Cortex of kidney (tissue), 1 donor: ENCODE measurements at places on chromosomes 6 and 20.

DNA sequence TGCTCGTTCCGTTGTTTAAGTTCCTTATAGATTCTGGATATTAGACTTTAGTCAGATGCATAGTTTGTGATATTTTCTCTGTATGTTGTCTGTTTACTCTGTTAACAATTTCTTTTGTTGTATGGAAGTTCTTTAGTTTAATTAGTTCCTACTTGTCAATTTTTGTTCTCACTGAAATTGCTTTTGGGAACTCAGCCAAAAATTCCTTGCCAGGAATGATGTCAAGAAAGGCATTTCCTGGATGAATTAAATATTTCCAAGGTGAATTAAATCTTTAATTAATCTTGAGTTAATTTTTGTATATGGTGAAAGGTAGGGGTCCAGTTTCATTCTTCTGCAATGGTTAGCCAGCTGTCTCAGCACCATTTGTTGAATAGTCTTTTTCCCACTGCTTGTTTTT is 406.2 kb upstream of the NOX3 start:
- DNase-seq, result no peak

GRCh38 chr6:110328259-110328658 is 29.9 kb downstream of the METTL24 start:
- no peak for DNase-seq

GRCh38 chr6:72321788-72322187 is 300.1 kb upstream of the KCNQ5 start:
- no peak for DNase-seq

DNA sequence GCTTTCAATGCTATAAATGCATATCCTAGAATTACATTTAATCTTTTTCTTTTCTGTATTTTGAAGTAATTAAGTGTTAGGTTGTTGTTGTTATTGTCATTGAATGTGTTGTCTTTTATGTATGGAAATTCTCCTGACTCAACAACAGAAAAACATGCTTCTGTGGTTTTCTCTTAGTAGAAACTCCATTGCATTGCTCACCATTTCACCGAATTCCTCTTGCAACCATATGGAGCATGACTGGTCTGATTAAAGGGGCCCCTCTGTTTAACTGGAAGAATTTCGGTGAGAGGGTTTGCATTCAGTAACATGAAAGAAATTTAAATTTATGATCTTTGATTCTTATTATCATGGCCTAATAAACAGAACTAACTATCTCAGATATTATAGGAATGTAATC is 454.3 kb upstream of the JARID2 start:
- no peak for DNase-seq

- DNase-seq, result no peak
Observed at GRCh38 chr6:149452037-149452939, 32.5 kb downstream of the ZC3H12D start.

DNA sequence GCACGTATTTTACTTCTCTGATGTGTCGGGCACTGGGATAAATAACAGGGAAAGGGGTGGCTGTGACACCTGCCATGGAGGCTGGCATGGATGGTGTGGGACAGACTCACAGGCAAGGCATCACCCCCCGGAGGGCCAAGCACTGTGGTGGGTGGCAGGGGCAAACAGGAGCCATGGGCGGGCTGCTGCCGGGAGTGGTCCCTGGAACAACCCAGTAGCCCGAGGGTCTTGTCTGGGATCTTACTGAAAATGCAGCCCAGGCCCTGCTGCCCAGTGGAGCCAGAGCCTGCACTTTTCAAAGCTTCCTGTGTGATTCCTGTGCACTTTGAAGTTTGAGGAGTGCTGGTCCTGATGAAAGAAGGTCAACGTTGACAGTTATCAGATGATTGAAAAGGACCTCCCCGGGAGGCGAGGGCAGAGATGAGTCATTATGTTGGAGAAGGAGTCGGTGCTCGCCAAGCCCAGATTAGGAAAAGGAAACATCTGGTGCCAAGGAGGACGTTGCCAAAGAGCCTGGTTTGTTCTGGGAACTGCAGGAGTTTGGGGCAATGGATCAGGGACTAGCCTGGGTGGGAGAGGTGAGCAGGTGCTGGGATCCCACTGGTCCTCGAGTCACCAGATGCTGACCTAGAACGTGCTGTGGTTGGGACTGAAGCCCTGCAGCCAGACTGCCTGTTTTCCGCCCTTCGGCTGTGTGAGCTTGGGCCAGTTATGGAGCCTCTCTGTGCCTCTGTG is 130.0 kb upstream of the GGTLC1 start:
- DNase-seq, result no peak

GRCh38 chr20:43029176-43029575 is 160.5 kb downstream of the PTPRT start:
- no peak for DNase-seq

DNA sequence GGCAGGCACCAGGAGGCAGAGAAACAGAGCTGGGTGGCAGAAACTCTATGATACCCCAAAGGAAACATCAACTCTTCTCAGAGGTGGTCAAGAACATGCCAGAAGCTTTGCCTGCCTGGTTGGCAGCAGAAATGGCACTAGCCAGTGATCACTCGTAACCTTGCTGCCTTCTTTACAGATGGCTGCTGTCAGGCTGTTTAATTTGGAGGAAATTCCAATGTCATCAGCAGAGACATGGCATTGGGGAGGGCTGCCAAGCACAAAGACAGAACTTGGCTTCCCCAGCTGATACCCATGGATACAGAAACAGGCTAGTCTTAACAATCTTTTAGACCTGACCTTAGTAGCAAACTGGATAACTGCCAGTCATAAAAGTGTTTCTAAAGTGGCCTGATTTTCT is 153.6 kb downstream of the GMPR start:
- DNase-seq, result no peak

DNA sequence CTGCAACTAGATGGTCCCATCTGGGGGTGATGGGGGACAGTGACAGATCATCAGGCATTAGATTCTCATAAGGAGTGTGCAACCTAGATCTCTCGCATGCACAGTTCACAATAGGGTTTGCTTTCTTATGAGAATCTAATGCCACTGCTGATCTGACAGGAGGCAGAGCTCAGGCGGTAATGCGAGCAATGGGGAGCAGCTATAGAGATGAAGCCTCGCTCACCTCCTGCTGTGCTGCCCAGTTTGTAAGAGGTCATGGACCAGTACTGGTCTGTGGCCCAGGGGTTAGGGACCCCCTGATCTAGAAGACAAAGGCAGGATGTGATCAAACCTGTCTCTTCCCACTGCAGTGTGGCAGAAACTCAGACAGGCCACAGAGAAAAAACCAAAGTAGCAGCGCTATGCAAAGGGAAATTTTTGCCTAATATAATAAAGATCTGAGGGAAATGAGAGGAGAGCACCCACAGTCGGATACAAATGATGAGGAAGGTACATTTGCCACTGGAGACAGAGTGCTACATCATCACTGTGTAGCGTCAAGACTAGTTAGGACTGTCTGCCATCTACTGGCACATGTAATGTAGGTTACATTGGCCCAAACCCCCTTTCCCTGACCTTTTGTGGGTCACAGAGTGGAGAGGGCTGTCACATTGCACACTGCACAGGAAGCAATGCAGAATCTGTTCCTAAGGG is 4.1 kb upstream of the LY86 start:
- no peak for DNase-seq

- no peak for DNase-seq
Observed at GRCh38 chr6:147941143-147941542, 401.5 kb upstream of the SASH1 start.

DNA sequence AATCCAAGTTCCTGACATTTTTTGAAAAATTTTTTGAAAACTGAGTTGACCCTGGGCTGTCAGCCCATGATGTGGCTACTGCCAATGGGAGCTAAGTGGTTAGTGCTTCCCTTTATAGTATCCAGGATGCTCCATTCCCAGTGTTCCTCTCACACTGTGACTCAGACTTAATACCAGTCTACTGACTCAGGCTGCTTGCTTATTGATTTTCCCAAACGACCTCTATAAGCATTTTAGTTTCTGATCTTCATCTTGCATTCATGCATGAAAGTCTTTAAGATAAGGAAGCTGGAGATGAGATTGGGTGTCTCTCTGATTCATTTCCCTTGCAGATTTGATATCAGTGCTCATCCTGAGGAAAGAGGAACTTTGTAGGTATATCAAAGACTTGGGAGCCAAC is 560.0 kb downstream of the TBC1D32 start:
- DNase-seq, result no peak

DNA sequence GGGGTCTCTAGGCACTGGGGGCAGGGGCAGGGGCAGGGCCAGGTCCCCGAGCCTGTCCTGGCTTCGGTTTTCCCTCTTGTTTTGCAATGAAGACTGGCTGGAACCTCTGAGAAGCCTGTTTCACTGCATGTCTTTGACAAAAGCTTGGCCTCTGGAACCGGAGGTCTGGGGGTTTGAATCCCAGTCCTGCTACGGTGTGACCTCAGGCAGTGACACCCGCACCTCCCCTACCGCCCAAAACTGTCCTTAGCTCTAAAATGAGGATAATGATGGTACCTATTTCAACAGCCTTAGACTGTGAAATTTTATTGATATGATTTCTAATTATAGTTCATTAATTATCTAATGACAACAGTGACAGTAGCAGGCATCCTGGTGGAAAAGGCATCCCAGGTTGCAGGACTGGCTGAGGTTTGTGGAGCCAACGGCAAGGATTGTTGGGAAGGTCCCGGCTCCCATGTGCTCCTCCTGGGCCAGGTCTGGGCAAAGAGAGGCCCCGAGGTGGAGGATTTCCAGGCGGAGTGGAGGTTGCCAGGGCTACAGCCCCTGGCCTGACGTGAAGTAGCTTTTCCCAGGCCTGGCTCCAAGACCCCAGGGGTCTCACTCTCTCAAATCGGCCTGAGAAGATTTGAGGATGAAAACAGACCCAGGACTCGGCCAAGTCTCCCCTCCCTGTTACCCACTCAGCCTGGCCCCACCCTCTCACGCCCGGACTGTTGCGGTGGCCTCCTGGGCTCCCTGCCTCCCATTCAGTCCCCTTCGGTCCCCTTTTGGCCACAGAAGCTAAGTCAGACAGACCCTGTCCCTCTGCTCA is 57.9 kb downstream of the SNAI1 start:
- no peak for DNase-seq
